ENCODE measurements at places on chromosomes 6 and 20.

DNA sequence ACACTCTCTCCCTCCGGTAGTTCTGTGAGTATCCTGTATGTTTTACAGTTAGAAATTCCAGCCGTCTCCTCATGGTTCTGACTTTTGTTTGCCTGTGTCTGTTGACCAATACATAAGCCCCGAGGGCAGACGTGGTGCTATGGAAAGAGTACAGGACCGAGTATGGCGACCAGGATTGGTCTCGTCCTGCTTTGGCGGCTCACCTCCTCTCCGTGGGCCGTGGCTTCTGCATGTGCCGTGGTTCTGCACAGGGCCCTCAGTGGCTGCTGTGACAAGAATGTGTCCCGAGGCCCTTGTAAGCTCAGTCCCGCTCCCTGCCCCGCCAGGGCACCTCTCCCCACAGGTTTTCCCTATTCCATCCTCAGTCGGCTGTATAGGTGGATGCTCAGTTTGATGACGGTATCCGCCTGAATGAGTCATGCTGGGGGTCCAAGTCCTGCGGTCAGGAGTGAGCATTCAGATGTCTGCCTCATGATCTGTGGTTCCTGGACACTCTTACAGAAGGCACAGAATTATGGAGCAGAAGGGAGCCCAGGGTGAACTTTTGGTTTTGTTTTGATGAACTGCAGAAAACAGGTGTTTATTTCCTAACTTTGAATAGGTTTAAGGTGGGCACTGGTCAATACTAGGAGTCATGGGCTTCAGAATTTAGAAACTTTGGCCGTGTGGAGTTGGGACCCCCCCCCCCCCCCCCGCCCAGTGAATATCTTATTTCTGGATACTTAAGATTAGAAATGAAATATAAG, 1.2 kb downstream of the ARFGAP1 start:
- no peak for DNase-seq

- no peak for DNase-seq
Measured at GRCh38 chr6:53005663-53006250, 10.7 kb upstream of the GSTA4 start.

DNA sequence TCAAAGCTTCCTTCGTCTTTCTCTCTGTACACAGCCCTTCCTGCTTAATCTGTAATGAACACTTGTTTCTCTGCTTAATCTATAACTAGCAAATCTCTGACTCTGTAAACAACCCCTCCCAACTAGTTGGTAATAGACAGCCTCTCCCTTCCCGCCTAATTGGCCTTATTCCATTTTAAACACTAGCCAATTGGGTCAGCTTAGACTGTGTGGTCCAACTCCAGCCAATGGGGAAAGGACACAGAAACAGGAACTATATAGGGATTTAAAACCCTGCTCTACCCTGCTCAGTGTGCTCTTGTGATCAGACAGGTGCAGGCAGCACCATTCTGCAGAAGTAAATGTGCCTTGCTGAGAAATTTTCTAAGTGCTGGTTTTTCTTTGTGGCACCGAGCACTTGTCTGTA, 18.5 kb downstream of the CHD6 start:
- DNase-seq = no peak

- no peak for DNase-seq
Measured at GRCh38 chr6:111769365-111770152, 103.7 kb downstream of the FYN start.

DNA sequence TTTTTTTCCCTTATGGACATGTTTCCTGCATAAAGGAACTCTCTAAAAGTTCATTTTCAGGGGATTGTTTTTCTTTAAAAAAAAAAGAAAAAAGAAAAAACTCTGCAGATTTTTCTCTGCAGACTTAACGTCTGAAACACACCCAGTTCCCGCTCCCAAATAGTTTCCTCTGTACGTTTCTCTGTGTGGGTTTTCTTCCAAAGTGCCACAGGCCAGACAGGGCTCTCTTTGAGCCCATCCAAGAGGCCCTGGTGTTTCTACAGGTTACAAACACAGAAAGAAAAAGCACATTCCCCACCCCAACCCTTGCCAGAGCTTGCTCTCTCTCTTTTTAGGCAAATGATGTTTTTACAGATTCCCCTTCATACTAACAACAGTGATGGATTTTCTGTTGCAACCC, 258.6 kb downstream of the FNDC1 start:
- DNase-seq = no peak

- DNase-seq = no peak
Measured at GRCh38 chr20:33176101-33176500, 8.1 kb downstream of the BPIFA2 start.

- no peak for DNase-seq
Measured at GRCh38 chr6:156944412-156944811, 167.2 kb downstream of the ARID1B start.

GRCh38 chr6:170293341-170294231, 2.7 kb upstream of the DLL1 start:
- peak; percentile 45 for DNase-seq

DNA sequence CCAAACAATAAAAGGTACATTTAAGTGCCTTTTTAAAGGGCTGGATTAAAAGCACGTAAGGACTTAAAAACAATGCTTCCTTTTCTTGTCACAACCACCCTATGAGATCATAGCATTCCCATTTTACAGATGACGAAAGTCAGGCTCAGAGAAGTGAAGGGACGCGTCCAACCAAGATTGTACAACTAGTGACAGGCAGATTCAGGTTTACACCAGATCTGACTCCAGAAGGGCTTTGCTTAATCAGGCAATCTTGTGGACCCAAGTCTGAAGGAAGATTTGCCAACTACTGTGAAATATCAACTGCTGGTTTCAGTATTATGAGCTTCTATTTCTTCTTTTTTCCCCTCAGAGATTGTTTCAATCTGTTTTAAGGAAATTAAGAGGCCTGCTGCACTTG, 877 bp downstream of the ENPP4 start:
- DNase-seq = peak; percentile 39

Data from pons (tissue), 1 donor.